ENCODE measurements at places on chromosomes 6 and 20.
A peak's percentile ranks its signal among the peaks of the same experiment; 100 is the strongest.

GRCh38 chr6:26118999-26119398, 31.8 kb downstream of the HFE start:
- no peak for DNase-seq

DNA sequence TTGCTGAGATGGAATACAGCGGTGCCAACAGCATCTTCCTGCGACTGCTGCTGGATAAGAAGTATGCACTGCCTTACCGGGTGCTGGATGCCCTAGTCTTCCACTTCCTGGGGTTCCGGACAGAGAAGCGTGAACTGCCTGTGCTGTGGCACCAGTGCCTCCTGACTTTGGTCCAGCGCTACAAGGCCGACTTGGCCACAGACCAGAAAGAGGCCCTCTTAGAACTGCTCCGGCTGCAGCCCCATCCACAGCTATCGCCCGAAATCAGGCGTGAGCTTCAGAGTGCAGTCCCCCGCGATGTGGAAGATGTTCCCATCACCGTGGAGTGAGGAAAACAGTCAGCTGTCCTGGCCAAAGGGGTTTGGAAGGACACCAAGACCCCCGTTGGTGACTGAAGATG, 9.2 kb downstream of the CCND3 start:
- DNase-seq = no peak

DNA sequence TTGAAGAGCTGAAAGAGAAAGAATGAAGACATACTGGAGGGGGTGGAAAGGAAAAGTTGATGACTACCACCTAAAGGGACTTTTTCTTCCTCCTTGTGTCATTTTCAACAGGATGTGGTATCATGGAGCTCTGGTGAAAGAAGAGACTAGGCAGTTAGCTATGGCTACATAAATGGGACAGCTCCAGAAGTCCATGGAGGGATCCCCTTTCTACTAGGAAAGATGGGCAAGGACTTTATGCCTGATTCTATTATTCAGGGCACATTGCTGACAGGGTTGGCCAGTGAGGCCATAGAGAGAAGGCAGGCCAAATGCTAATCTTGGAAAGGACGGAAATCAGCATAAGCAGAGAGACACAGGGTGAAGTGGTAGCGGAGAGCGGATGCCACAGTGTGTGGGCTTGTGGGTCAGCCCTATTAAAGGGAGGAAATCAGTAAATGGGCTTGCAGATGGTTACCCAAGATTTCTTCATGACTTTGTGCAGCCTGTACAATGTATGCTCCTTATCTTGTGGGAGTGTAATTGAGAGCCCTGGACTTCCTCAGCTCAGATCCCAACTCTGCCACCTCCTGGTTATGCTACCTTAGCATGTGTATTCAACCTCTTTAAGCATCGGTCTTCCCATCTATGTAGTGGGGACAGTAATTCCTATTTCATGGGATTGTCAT, 77.4 kb upstream of the TMEM170B start:
- DNase-seq = peak; percentile 28

DNA sequence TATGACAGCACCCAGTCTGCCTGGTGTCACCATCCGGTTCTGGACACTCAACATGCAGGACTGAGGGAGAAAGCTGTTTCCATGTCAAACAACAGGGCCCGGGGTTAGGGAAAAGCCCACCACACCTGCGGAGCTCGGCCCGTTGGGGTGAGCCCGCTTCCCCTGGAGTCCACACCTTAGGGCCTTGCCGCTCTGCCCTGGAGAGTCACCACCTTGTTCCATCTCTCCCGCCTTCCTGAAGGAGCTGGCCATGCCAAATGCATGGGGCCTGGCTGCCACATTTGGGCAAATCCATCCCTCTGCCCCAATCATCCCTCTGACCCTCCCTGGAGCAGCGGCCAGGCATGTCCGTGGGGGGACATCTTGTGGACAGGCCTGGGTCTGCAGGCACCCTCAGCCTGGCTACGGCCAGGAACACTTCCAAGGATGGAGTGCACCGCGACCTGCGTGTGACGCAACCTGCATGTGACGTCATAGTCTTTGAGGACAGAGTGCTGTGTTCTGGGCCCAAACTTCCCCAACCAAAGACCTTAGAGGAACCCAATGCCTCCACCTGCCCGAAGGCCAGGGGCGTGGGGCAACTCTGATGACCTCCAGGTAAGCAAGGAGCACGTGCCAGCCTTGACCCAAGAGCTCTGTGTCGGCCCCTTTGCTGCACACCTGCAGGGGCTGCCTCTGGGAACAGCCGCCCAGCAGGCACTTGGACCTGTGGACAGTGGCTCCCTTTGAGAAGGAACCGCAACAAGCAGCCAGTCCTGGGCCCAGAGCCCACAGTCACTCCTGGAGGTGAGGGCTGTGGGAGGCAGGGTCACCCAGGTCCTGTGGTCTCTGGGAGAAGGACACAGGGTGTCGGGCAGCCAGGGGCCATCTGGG, 1.7 kb downstream of the CABLES2 start:
- DNase-seq = no peak

- DNase-seq = peak; percentile 23
Measured at GRCh38 chr6:41536795-41537758, 9.1 kb upstream of the FOXP4 start.

GRCh38 chr6:15926256-15926655, 202.6 kb upstream of the MYLIP start:
- DNase-seq = no peak

DNA sequence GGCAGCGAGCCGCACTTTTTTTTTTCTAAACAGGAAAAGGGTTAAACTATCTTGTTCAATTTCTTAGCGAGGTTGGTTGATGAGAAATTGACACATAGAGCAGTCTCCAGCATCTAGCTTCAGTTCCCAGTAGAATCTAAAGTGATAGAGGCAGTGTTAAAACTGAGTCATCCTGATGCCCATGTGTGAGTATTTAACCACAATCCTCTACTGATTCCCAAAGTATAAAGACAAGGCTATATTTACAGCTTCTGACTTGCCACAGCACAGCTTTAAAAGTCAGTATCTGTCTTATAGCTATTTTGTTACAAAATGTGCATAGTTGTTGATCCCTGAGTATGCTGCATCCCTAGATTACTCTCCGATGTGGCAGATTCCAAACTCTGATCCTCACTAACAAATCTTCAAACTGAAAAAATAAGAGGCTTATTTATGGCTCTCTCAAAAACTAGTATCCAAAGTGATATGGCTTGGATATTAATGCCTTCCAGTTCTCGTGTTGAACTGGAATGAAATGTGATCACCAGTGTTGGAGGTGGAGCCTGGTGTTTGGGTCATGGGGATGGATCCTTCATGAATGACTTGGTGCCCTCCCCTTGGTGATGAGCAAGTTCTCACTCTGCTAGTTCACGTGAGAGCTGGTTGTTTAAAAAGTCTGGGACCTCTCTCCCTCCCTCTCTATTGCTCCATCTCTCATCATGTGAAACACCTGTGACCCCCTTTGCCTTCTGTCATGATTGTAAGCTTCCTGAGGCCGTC, 13.1 kb upstream of the POPDC3 start:
- peak; percentile 58 for DNase-seq

- no peak for DNase-seq
Measured at GRCh38 chr6:34189806-34190503, 44.1 kb upstream of the GRM4 start.

GRCh38 chr20:57009355-57009754, 257.1 kb downstream of the BMP7 start:
- no peak for DNase-seq

DNA sequence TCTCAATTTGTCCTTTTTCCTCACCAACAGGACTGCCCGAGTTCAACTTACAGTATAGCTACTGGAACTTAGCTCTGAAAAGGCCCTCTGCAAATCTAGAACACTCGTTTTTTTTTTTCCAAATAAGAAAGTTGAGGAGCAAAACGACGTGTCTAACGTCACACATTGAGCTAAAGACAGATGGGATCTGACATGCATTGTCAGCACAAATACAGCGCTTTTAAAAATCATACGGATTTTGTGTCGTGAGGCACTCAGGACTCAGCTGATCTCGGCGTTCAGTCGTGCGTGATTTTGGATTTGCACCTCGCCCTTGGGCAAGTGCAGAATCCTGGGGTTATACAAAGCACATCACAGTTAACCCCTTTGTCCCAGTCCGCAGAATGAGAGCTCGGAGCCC, 94.7 kb upstream of the ZNF322 start:
- DNase-seq = no peak

GRCh38 chr6:37889051-37889450, 69.5 kb downstream of the ZFAND3 start:
- no peak for DNase-seq

GRCh38 chr20:11499101-11499634, 418.5 kb upstream of the BTBD3 start:
- DNase-seq = peak; percentile 7

DNA sequence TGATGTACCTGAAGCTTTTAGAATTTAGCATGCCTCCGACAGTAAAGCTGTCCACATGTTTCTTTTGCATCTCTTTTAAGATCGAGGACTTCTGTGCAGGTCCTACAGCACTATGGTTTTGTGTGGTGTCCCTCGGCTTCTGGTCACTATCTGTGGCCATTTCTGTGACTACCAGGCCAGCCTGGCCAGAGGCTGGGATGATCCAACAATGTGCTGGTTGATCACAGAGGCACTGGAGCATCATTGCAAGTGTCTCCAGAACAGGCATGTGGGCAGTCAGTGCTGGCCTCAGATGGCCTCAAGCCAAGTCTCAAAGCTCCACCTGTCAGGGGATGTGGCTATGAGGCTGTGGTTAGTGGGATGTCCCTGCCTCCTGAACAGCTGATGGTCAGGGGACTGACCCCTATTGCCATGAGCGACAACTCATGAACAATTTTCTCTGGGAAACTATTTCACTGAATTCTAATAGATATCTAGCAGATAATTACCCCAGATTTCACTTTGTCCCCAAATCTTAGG, 136.6 kb downstream of the SYNDIG1 start:
- DNase-seq = no peak

GRCh38 chr20:58173930-58174707, 54.3 kb downstream of the ANKRD60 start:
- no peak for DNase-seq

GRCh38 chr6:139474145-139475108, 100.0 kb upstream of the CITED2 start:
- no peak for DNase-seq

DNA sequence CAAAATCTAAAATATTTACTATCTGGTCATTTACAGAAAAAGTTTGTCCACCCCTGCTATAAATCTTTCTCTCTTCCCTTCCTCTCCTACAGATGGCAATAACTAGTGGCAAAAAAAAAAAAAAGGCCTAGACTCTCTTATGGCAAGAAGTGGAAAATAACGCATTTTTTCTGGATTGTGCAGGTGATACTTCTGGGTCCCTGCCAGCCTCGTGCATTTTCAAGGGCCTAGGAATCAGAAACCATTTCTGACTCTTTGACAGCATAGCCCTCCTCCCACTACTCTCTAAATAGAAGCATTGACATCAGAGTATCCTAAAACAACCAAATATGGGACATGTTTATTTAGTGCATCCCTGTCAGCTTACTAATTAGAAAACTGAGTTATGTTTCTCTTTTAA, 251.0 kb downstream of the KHDC1L start:
- DNase-seq = no peak

DNA sequence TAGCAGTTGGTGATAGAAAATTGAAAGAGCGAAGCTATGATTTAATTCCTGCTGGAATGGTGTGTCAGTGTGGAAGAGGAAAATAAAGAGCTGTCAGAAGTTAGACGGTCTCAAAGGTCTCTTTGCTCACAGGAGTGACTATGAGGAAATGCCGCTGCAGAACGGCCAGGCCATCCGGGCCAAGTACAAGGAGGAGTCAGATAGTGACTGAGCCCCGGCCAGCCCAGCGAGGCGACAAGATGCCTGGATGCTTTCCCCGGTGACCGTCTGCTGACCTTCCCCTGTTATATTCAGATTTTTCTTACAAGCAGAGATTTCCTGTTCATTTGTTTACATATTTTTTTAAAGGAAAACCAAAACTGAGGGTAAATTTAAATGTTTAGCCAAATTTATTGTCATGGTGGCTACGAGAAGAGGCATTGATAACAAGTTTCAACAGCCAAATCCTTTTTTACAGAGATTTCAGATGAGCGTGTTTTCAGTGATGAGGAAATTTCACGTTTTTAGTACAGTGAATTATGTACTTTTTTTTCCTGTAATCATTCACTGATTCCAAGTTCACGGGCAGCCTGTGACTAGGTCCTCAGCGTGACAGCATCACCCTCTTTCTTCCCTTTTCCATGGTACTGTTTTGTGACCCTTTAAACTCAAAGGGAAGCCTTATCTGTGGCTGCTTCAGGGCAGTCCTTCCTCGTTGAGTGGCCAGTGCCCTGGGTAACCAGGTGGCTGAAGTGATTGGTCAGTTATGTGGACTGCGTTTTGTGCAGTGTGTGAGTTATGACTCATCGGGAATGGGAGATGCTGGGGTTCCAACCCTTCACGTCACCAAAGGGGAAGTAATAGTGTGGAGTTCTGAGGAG, 12.6 kb downstream of the DYNLT1 start:
- DNase-seq = peak; percentile 90

GRCh38 chr6:91279740-91280493, 693.0 kb upstream of the MAP3K7 start:
- no peak for DNase-seq

GRCh38 chr6:12363651-12364381, 73.7 kb downstream of the EDN1 start:
- no peak for DNase-seq

DNA sequence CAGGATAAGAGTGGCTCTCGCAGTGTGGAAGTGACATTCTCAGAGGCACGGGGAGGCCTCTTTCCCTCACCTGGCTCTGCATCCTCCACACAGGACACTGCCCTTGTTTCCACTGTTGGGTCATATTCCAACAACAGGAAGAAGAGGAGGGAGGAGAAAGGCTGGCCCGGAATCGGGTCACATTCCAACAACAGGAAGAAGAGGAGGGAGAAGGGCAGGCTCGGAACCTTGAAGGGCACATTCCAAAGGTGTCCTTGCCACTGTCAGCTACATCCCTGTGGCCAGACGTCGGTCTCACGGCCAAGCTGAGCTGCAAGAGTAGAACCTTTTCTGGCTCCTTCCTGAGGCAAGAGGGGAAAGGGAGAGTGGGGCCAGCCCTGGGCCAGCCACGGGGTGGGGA, 25.4 kb downstream of the CHRNA4 start:
- DNase-seq = no peak

DNA sequence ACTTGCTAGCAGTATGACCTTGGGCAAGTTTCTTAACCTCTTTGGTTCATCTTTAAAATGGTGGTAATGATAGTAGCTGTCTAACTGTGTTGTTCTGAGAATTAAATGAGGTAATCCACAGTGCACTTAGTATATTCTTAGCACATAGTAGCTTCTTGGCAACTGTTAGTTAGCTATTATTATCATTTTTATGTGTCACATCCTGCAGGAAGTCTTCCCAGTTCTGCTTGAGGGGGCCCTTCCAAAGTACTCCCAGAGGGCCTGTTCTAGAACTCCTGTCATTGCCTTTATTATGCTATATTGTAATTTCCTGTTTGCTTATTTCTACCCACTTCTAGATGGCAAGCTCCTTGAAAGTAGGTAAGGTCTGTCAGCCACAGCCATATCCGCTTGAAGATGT, 30.6 kb downstream of the ANKS1A start:
- peak; percentile 26 for DNase-seq

DNA sequence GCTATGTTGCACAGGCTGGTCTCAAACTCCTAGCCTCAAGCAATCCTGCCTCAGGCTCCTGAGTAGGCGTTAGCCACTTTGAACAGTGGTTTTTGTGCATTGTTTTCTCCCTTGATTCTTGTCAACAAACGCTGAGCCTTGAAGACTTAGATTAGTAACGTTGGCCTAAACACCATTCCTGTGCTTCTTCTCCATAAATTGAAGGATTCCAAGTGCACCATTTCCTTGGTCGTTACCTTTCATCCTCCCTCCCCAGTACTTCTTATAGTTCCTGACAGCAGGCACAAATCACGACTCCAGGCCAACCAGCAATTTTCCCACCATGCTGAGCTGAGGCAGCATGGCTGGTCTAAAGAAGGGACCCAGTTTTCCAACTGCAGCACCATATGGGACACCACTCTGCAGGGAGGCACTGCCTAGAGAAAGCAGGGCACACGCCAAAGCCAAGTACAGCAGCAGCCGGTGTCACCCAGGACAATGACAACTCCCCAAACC, 8.9 kb downstream of the RPS10 start:
- DNase-seq = no peak
